ENCODE measurements at places on chromosomes 4 and X.

DNA sequence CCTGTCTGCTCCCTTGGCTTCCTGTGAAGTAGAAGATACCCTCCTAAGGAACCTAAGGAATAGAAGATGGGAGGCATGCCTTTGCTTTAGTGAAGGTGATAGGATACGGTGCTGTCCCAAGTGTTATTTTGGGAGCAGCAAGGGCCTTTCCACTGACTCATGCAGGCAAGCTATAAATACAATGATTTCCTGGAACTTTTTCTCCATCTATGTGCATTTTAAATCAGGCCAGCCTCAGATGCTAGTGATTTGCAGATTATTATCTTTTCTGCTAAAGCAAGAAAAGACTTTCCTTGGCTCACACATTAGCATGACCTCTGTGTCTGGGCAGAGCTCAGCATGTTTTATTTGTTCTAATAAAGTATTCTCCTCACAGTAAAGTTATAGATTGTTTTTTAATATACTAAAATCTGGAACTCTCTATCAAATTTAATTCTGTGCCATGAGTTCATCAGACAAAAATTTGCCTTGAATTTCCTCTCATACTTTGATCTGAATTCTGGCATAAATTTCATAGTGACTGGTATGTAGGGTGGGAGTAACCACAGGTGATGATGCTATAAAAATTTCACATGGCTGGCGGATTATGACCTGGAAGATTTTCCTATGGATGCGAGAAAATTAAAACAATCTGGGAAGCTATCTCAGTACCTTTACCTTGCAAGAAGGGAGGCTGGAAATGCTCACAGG is 131.7 kb downstream of the REPS2 start:
- DNase-seq: peak; percentile 19

DNA sequence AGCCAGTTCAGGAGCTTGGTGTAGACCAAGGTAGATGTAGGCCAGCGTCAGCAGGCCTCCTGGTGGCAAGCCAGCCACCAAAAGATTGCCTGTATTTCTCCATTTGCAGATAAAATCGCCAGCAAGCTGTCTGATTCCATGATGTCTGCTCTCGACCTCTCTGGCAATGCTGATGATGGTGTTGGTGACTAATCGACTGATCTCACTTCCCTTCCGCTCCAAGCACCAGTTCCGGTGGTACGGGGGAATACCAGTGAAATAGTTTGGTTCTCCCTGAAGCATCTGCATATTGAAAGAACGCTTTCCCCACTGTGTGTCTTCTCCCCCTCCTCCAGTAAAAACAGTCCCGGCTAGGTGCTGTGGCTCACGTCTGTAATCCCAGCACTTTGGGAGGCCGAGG is 30.4 kb downstream of the GNL3L start:
- no peak for DNase-seq

- no peak for DNase-seq
Observed at GRCh38 chr4:54902976-54903375, 222.4 kb downstream of the KDR start.

GRCh38 chr4:160175064-160175643 is 1072.3 kb downstream of the RAPGEF2 start:
- DNase-seq: no peak

DNA sequence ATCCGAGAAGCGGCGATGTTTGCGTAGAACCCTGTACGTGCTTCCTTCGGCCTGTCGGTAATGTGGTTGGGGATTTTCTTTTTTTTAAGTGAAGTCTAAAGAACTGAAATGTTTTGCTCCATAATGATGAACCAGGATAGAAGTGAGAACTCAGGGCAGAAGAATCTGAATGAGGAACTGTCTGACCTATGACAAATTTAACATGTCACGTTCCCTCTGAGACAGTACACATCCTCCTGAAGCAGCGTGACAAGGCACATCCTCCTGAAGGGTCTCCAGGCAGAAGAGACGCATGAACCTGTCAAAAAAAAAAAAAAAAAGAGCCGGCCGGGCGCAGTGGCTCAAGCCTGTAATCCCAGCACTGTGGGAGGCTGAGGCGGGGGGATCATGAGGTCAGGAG is 6.2 kb downstream of the CSF2RA start:
- DNase-seq: no peak

- no peak for DNase-seq
Observed at GRCh38 chr4:69156913-69157312, 57.6 kb downstream of the UGT2B11 start.

- DNase-seq: no peak
Observed at GRCh38 chr4:76952071-76952470, 2.5 kb downstream of the SEPTIN11 start.

DNA sequence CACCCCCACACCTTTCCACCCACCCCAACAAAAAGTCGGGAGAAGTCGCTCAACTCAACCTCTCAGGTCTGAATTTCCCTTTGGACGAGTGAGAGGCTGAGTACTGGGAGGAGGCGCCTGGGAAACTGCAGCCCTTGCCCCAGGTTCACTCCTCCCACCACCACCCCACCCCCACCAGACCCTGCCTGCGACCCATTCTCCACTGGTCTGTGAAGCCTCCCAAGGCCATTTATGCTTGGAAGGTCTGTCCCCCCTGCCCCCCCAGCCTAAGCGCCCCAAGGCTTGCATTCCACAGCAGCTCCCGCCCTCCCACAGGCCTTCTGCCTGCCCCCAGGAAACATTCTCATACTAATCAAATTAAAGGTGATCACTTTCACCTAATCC is 27.2 kb downstream of the ELF4 start:
- DNase-seq: no peak

DNA sequence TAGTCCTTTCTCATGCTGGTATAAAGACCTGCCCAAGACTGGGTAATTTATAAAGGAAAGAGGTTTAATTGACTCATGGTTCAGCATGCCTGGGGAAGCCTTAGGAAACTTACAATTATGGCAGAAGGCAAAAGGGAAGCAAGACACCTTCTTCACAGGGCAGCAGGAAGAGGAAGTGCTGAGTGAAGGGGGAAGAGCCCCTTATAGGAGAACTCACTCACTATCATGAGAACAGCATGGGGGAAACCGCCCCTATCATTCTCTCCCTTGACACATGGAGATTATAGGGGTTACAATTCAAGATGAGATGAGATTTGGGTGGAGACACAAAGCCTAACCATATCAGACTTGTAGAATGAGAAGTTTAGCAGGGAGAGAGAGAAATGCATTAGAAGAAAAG is 373.3 kb upstream of the DIAPH2 start:
- DNase-seq: no peak

DNA sequence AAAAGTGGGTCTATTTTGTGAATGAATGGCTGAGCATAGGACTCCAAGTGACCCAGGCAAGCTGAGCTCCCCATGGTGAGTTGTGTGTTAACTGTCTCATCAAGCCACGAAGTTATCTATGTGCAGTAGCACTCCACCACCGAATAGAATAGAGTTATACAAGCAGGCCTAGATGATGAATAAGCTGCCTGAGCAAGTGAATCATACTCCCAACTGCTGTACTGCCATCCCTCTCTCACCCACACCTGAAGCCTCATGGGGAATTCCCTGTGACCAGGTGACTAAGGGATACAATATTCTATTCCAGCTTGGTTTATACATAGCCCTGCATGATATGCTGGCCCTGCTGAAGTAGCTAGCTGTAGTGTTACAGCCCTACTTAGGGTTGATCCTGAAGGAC is 38.7 kb downstream of the KDM5C start:
- no peak for DNase-seq

- DNase-seq: no peak
Observed at GRCh38 chr4:7542781-7543180, 108.1 kb upstream of the PSAPL1 start.

DNA sequence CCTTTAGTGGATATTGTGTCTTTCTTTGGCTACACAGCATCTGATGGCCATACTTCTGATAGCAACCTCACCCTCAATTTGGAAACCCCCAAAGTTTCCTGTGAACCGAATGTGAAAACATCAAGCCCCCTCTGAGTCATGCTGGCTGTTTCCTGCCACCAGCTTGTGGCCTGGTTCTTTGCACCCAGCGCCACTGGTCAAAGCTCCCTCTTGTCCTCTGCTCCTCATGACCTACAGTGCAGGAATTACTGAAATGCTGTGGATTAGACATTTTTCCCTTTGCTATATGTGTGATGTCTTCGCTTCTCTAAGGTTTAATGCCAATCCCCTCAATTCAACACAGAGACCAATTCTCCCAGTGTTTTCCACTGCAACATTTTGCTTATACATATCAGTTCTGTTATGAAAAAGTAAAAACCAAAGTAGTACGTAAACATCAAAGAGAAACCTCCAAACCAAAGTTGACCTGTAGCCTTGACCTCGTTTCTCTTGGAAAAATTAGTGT is 224.0 kb upstream of the TENM3 start:
- DNase-seq: no peak

DNA sequence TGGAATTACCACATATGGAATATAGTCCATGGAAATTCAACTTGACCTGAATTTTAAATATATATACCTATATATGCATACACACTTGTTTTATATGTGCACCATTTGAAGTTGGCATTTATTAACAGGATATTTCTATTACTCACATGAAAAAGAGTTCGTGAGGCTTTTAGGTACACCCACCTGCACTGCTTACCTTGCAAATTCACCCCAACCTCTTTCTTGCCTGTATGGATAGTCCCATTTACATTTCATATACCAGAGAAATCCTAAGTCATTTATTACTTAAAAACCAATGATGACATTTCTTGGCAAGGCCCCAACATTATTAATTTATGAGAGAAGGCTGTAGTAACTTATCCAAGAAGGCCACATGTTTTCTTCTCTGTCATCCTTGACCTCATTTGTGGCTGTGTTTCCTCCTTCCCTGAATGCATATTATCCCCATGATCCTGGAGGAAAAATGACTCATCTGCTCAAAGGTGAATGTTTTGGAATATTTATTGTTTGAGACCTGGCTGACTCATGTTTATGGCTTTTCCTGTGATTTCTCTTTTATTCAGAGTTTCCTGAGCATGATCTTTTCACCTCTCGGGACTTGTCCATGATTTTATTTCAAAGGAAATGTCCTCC is 62.2 kb upstream of the FAM241A start:
- no peak for DNase-seq

DNA sequence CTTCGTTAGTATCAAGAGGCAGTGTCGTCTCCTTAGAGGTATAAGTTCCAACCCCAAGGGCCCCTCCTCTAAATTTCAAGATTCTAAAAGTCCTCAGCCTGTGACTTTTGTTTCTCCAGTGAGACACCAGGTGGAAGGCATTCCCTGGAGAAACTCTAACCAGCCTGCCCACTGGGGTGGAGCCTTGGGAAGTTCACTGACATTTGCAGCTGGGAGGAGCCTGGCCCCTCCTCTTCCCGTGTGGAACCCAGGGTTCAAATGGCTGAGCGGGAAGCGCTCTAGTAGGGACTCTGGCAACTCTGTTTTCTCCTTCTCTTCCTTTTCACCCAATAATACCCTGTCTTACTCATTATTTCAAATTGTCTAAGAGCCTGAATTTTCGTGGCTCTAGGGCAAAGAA is 325.0 kb downstream of the TLL1 start:
- no peak for DNase-seq

DNA sequence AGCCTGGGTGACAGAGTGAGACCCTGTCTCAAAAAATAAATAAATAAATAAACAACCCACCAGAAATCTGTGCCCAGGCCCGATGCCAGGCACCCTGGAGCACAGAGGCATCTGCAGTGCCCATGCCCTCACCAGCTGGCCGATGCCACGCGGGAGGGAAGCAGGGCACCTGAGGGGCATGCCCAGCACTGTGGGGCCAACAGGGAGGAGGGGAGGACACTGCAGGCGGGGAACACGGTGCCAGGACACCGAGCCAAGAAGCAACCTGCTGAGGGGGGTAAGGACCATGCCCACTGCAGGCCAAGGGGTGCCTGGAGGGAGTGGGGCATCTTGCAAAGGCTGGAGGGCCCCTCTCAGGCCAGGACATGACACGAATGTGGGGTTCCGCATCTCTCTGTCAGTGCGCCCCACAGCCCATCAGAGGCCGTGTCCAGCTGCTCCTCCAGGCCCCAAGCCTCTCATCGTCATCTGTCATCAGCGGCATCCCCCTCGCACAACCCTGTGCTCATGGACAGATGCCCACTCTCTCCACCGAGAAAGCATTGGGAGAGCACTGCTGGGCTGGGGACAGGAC is 13.3 kb upstream of the DUSP9 start:
- DNase-seq: no peak

GRCh38 chr4:8009710-8010511 is 70.2 kb upstream of the AFAP1 start:
- no peak for DNase-seq

GRCh38 chr4:139299536-139299935 is 1.8 kb upstream of the NAA15 start:
- no peak for DNase-seq

DNA sequence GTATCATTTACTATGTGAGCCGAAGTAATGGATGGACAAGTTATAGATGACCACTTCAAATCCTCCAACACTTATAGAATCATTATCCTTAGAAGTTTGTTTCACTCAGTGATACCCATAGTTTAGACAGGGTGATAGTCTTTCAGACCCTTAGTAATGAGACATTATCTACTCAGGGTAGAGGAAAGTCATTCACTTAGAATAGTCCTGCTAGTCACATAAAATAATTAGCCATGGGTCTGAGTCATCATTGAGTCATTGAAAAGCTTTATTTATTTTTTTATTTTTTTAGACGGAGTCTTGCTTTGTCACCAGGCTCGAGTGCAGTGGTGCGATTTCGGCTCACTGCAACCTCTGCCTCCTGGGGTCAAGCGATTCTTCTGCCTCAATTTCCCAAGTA is 321.7 kb upstream of the FSTL5 start:
- DNase-seq: no peak

DNA sequence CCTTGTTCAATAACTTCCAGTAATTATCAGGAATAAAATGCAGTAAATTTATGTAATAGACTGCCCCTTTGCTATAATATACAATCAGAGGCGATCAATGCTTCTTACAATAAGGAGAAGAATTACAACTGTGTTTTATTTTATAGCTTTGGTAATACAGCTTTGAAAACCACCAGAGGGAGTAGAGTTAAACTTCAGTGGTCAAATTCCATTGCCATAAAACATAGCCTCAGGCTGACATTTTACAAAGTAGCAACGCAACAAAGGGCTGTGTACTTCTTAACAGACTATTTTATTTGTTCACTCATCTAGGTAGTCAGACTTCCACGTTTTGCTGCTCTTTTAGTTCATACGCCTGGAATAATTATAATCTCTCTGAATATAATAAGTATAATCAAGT is 58.5 kb downstream of the TEX13C start:
- no peak for DNase-seq

GRCh38 chr4:85318415-85318814 is 156.5 kb upstream of the ARHGAP24 start:
- no peak for DNase-seq
